ENCODE measurements at places on chromosomes 13 and 19.

DNA sequence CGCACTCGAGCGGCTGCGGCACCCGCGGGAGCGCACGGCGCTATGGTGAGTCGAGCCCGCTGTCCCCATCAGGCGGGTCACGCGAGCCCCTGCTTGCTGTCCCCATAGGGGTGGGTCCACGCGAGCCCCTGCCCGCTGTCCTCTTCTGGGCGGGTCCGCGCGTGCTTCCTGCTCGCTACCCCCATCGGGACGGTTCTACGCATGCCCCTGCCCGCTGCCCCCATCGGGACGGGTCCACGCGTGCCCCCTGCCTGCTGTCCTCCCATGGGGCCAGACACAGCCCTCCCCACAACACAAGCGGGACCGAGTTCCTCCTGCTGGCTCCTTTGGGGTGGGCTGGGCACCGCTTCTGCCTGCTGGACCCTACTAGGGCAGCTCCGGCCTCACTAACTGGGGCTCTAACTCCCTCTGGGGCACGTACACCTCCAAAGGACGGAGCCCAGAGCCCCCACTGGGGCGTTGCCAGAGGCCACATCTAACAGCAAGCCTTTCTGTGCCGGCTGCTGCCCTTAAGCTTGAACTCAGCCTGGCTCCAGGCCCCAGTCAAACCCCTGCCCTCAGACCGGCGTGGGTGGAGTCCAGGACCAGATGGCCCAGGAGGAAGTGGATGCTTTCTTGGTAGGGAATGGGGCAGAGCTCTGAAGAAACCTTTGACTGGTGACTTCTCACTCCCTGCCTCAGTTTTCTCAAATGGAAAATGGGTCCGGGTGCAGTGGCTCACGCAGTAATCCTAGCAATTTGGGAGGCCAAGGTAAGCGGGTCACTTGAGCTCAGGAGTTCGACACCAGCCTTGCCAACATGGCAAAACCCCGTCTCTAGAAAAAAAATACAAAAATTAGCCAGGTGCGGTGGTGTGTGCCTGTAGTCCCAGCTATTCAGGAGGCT lies 722 bp downstream of the COLGALT1 start:
- no peak for DNase-seq

- no peak for DNase-seq
Observed at GRCh38 chr19:51006406-51006805, 5.0 kb upstream of the KLK8 start.

DNA sequence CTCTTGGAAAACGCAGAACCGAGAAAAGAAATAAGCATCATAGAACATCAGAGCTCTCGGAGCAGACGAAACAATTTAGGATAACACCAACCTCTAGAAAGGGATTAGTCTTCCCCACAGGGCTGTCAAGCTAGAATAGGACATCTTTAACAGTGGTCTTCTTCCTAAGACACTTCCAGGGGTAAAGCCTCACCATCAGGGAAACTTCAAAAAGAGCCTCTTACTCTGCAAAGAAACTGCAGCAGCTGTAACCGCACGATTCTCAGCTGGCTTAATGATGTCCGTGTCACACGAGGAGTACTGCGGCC lies 642 bp downstream of the ZNF571 start:
- no peak for DNase-seq

DNA sequence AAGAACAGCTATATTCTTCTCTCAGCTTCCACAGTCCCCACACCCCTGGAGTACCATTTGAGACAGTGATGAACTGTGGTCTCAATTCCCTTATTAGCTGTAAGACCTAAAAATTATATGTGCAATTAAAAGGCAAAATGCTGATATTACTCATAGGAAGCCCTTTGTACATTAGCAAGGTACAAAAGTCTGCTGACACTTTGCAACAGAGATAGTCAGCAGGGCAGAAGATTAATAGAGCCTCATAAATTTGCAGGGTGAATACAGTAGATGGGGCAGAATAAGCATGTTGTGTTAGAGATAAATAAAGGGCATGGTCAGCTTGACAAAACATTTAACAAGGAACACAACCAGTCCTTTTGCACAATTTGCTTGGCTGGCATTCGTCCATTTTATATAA lies 210.0 kb upstream of the OBI1 start:
- no peak for DNase-seq

- no peak for DNase-seq
Observed at GRCh38 chr19:6685482-6685881, 15.5 kb upstream of the TNFSF14 start.

DNA sequence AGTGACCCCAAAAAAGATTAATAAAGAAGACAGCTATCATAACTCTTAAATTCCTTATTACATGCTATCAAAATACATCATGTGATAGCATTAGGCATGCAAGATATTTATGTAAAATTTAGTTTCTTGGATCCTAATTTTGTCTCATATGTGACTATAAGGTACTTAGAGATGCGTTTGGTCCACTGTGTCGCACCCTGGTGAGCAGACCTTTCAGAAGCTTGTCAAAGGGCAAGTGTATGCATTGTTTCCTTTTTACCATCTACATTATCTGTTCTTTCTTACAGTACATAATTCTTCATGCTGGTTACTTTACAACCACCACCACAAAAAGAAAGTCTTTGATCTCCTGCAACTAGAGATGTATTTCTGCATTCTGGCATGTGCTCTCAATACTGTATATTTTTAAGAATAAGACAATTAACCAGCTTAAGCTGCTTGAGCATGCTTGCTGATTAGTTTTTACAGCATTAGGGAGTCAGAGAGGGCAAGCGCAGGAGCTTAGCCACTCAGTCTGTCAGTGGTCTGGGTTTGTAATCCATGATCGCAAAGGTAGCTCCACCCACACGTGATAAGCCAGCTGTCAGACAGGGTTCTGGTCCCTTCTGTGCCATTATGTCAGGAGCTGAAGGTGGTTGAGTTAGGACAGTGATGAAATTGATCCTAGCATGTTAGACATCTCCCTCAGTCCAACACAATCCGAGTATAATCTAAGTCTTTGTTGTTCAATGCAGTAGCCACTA lies 500.9 kb downstream of the MYO16 start:
- DNase-seq, result no peak
